ENCODE measurements at places on chromosomes 2 and 18.
A peak's percentile ranks its signal among the peaks of the same experiment; 100 is the strongest.

DNA sequence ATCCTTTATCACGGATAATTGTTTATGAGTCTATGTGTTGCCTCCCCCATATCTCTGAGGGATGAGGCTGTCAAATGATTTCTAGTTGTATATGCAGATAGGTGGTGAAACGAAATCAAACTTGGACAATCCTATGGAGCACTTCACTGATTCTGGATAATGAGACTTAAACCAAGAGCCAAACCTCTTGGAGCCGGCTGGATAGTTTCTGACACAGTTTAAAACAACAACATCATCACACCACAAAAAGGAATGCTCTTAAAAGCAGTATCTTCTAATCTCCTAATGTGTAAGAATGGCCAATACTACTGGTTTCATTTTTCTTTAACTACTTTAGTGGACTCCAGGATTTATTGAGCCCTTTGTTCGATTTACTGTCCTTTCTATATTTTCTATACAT lies 36.5 kb downstream of the SPHKAP start:
- DNase-seq, result no peak

GRCh38 chr2:13433954-13434353 lies 717.2 kb downstream of the TRIB2 start:
- DNase-seq, result no peak

GRCh38 chr2:147177071-147177857 lies 667.6 kb upstream of the ACVR2A start:
- peak; percentile 35 for DNase-seq

DNA sequence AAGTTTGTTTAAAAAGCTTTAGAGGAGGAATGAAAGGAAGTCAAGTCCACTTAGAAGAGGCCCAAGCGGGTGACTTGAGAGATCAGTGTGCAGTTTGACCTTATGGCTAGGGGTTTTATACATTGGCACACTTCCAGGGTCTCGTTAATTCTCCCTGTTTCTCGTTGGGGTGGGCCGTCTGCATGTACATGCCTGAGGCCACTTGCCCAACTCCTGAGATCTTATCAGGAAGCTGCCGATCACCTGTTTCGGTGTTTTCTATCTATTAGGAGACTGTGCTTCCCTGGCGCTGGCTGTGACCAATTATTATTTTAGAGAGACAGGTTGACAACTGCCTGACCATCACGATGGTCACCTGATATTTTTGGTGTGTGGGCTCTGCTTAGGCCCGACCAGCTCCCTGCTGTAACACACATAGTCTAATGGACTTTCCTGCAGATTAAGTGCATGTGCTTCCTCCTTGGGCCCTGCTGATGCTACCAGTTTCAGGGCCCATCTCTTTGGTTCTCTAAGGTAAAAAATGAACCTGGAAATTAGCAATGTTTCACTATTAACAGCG lies 31.0 kb upstream of the MSH6 start:
- DNase-seq, result no peak

DNA sequence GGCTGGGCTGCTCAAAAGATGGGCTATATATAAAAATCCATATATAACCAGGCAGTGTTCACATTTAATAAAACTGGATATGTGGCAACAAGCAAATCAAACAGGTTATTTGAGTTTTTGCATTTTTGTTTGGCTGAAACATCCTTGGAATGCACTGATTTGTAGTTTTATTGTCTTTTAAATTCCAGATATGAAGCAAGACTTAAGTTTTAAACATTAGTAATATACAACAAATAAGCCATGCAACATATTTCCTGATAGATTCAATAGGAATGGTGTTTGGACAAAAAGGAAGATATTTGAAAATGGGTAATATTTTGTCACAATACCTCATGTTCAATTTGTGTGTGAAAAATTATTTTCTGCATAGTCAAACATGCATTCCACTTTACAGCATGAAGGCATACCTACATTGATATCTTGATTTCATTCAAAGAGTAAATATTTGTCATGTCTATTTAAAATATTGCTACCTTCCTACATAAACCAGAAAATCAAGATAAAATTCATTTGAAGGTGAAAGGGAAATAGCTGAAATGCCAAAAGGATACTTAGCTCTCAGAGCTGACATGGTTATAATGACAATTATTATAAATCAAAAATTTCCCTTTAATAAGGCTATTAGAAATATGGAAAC lies 132.3 kb upstream of the NETO1 start:
- no peak for DNase-seq

DNA sequence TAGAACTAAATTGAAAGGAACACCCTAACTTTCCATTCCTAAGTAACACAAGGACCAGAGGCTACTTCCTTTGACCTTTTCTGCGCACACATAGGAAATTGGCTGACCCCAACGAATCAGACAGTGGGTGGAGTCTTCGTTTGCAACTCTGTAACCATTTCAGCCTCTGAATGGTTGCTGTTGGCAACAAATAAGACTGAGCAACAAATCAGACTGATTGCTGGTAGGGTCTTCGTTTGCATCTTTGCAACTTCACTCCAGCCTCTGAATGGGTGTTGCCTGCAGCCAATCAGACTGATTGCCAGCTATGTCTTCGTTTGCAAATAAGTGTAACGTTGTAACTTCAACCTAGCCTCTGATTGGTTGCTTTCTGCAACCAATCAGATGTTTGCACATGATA lies 34.6 kb downstream of the USP40 start:
- no peak for DNase-seq

DNA sequence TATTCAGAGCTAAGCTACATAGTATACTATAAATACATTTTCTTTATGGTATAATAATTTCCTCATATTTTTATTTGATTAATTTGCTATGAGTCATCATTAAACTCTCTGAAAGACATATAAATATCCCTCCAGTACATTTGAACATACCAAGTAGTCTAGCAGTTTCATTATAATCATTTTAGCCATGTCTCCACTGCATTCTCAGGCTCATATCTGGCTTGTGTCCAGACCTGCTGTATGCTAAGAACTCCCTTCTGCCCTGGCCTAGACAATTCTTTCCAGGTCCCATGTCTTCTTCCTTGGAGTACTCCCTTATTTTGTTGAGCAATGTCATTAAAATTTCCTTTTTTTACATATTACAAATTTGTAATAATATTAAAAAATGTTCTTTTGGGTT lies 16.6 kb upstream of the DYNC1I2 start:
- no peak for DNase-seq

DNA sequence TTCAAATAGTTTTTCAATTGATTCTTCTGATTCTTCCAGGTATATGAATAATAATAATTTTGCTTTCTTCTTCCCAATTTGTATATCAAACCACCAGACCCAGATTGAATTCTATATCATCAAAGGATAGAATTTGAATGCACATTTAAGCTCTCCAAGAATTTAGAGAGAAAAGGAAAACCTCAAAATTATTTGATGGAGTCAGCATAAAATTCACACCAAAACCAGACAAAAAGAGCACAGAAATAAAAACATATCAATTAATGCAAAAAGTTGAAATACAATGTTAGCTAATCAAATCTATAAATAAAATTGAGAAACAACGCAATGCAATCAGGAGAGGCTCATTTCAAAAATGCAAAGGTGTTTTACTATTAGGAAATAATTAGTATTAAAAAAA lies 248.0 kb upstream of the HS6ST1 start:
- no peak for DNase-seq

- DNase-seq, result no peak
Observed at GRCh38 chr2:205593891-205594290, 88.4 kb upstream of the NRP2 start.

DNA sequence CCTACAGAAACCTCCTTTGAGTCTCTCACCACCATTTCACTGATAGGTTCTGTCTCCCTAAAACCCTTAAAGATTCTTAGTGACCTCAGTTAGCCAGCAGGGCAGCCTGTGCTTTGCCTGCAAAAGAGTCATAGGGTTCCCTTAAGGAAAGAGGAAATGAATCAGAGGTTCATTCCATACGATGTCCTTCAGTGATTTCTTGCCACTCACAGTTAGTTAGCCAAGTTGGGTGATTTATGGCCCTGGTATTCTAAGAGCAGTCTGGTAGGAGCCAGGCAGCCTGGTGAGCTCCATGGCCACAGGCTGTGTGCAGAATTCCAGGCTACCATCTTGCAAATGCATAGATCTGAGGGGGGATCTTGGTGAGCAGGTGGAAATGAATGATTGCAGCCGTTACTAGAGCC lies 18.7 kb upstream of the CCBE1 start:
- DNase-seq, result no peak

DNA sequence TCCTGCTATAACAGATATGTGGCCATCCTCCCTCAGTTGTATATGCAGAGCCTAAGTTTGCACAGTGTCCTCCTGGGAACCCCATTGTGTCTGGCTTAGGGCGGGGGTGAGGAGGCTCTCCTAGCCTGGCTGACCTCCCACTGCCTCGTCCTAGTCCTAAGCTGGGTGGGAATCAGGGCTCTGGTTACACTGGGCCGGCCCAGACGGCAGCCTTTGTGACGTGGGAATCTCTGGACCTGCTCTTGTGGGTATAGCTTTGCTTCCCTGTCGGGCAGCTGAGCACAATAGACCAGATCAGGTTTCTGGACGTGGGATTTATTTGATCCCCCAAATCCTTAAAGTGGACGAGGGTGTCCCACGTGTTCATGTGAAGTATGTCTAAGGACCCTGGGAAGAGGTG lies 2.9 kb downstream of the ACKR3 start:
- no peak for DNase-seq

- no peak for DNase-seq
Observed at GRCh38 chr2:83002706-83003105, 1456.4 kb downstream of the SUCLG1 start.

GRCh38 chr18:13136056-13136903 lies 82.3 kb upstream of the LDLRAD4 start:
- DNase-seq, result no peak

GRCh38 chr2:2840681-2841300 lies 509.7 kb upstream of the MYT1L start:
- DNase-seq, result no peak

- no peak for DNase-seq
Observed at GRCh38 chr2:122100756-122101155, 345.3 kb downstream of the TSN start.

DNA sequence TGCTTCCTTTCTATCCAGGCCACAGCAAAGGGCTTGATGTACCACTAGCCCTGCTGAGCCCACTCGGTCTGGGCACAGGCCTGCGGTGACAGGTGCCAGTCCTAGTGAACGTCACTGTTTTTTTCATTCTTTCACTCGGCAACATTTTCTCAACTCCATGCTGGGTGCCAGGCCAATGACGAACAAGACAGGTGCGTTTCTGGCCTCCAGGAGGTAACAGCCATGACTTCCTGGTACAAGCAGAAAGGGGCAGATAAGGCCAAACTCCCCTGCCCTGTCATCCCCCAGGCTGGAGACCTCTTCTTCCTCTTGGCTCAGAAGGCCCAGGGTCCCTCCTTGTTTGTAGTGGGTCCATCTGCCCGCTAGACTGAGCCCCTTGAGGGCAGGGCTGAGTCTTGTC lies 55.7 kb upstream of the OTOF start:
- DNase-seq, result no peak

DNA sequence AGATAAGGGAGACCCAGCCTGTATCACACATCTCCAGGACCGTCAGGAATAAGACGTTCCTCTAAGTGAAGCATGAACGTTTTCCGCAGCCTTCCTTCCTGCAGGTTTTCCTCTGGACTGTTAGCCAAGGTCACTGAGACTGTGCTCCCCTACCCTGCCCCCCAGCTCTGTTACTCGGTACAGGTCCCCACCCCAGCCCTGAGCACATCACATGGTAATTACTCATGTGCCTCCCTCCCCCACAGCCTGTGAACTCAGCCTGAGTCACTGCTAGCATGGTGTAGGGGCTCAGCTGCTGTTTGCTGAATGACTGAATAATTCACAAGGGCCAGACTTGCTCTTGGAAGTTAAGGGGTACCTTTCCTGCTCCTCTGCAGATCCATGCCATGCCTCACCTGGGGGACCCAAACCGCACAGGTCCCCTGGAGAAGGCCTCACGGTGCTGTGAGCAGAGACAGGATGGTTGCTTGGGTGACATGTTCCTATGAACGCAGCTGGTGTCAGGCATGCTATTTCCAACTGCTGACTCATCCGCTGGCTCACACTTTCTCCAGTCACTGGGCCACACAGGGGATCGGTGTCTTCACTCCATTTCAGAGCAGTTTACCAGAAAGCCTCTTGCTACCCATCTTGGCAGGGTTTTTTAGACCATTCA lies 88.2 kb downstream of the PLB1 start:
- no peak for DNase-seq

DNA sequence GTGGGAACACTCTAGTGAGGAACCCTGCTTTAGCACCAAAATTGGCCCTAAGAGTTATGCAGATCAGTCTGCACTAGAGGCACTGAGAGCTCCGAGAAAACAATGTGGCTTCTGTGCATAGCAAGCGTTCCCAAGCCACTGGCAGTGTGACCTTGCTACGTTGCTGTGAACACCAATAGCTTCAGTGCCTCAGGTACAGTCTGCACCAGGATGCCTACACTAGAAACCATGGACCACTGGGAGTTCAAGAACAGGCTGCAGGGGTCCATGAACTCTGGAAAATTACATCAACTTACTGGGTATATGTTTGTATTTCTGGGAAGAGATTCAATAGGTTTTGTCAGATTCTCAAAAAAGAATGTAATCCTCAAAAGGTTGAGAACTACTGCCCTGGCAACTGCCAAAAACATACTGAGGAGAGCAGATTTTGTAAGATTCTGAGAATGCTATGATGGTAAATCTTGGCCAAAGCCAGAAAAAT lies 18.3 kb upstream of the SP3 start:
- DNase-seq, result no peak

DNA sequence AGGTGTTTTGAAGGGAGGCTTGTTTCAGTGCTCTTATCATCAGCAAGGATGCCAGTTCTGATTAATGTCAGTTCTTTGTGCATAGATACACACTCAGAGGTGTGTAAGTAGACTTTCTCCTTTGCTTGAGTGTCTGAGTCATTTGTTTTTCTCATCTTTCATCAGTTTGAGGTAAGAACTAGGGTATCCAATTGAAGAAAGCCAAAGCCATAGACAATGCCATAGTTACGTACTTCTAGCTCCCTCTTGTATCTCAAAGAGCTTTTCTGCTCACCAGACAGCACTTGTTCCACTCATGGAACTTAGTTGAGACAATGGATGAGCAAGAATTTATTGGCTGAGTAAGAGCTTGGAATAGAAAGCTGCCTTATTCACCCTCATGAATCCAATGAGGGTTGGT lies 520.1 kb downstream of the PIK3C3 start:
- DNase-seq, result no peak

GRCh38 chr18:77165503-77166188 lies 33.1 kb upstream of the MBP start:
- DNase-seq, result no peak

- no peak for DNase-seq
Observed at GRCh38 chr2:197307236-197307932, 3.2 kb downstream of the ANKRD44 start.

GRCh38 chr2:74425523-74425922 lies 4.0 kb downstream of the WDR54 start:
- DNase-seq, result no peak

GRCh38 chr2:69947325-69947931 lies 14.0 kb downstream of the ASPRV1 start:
- no peak for DNase-seq

DNA sequence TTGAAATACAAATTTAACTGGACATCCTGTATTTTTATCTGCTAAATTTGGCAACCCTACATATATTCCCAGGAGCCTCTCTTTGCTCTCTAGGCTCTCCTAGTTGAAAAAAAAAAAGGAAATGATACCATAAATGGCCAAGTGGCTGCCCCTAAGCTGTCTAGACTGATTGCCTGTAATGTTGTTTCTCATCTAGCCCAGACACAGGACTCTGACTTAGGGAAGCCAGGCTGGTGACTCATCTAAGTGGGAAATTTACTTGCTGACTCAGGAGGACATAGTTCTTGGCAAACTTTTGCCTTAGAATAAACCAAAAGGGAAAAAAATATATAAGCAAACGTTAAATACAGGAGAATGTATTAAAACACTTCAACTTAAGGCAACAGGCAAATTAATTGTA lies 14.6 kb upstream of the ITGAV start:
- DNase-seq, result no peak

- DNase-seq, result no peak
Observed at GRCh38 chr18:59142274-59142673, 2.6 kb downstream of the SEC11C start.
